ENCODE measurements at places on chromosomes 11 and 22.

- no peak for DNase-seq
Measured at GRCh38 chr11:44256673-44257291, 53.2 kb downstream of the ALX4 start.

- no peak for DNase-seq
Measured at GRCh38 chr11:22460181-22460580, 122.0 kb downstream of the SLC17A6 start.

DNA sequence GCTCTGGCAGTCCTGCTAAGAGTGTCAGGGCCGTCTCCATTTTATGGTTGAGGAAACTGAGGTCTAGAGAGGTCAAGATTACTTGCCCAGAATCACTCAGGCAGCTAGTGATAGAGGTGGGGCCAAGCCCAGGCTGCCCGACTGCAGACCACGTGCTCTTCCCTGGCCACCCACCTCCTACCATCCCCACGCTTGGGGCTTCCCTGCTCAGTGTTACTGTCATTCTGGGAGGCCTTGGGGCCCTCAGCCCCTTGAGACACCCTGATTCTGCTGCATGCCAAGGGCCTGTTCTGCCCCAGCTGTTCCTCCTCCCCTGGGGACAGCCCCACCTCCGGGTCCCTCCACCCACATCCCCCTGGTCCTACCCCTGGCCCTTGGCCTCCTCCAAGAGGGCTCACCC, 17.2 kb upstream of the TAB1 start:
- DNase-seq: no peak

DNA sequence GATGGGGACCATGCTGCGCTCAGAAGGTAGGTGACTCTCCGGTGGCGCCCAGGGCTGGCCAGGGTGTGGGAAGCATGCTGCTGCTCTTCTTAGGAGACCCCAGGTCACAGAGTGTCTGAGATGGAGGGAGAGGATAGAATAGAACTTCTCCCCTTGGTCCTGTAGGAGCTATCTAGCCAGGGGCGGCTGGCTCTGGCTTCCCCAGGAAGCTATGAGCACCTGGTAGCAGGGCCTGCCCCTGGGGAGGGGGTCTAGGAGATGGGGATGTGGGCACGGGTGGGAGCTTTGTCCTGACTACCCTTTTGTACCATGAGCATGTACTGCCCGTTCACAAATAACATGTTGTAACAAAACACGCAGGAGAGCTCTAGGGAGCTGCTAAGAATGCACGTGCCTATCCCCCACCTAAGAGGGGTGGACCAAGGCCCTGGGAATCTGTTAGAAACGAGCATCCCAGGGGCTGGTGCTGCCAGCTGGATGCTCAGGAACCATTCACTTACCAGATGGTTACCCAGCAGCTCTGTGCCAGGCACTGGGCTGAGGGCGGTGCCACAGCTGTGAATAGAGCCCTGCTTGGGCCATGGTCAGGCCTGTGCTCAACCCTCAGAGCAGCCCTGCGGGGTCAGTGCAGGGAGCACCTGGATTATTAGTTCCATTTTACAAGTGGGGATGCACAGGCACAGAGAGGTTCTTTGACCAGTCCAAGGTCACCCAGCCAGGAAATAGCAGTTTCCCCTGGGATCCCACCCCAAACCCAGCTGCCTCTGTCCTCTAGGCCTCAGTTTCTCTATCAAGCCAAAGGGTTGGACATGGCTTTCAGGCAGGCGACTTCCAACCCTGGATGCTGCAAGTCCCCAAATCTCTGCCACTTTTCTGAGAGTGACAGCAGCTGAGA, 2.2 kb downstream of the SLC39A13 start:
- DNase-seq: no peak

DNA sequence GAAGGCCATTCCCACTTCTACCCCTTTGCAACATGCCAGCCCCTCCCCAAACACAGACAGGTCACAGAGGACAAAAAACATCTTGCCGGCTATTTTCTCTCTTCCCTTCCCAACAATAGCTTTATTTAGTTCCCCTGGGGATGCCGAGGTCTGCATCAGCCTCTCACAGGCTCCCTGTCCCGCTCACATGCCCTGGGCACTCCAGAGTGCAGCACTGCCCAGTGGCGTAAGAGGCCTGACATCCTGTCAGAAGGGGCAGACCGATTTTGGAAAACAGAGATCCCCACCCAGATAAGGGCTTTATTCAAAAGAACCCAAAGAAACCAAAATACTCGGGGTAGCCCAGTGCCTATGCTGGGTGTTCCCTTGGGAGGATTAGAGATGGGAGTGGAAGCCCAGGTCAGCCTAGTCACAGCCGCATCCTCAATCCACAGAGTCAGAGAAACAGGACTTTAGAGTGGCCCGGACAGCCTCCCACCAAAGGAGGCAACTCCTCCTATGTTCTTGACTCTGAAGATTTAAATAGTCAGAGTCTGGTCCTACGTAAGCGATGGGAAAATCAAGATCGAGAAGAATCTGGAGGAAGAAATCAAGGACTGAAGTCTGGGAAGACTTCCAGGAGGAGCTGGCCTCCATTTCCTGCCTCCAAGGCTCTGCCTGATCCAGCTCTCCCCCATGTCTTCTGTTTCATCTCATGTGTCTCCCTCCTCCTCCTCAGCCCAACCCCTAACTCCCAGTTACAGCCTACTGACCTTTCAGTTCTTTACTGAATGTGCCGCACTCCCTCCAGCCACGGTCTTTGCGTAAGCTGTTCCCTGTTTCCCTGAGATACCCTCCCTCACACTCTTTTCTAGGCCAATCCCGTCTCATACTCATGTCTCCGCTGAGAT, 129.3 kb downstream of the FBXO7 start:
- no peak for DNase-seq

DNA sequence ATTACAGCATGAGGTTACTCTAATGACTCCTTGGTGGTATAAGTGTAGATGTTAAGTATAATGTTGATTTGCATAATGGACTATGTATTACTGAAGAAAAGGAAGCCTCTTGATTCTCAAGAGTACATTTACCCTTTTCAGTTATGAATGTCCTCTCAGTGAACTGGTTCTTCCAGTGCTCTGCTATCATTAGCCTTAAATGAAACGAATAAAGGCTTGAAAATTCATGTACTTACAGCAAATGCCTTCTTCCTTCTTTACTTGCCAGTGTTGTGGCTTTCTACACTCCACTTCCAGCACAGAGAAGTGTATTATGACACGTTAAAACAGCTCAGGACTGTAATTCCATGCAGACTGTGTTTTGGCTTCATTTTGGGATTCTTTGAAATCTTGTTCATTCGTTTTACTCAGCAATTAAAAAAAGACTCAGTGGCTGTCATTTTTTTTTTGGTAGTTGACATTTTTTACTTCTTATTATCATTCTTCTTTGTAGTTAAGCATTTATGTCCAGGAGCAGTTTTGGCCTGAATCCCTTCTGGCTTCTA, 96.9 kb downstream of the MTMR3 start:
- no peak for DNase-seq

GRCh38 chr11:113839842-113840241, 35.5 kb downstream of the USP28 start:
- no peak for DNase-seq

- DNase-seq: no peak
Measured at GRCh38 chr11:65532388-65533064, 7.6 kb downstream of the SCYL1 start.

GRCh38 chr11:83990160-83990733, 704.1 kb upstream of the CCDC90B start:
- DNase-seq: peak; percentile 68

GRCh38 chr11:61567286-61568061, 13.4 kb downstream of the SYT7 start:
- DNase-seq: no peak

DNA sequence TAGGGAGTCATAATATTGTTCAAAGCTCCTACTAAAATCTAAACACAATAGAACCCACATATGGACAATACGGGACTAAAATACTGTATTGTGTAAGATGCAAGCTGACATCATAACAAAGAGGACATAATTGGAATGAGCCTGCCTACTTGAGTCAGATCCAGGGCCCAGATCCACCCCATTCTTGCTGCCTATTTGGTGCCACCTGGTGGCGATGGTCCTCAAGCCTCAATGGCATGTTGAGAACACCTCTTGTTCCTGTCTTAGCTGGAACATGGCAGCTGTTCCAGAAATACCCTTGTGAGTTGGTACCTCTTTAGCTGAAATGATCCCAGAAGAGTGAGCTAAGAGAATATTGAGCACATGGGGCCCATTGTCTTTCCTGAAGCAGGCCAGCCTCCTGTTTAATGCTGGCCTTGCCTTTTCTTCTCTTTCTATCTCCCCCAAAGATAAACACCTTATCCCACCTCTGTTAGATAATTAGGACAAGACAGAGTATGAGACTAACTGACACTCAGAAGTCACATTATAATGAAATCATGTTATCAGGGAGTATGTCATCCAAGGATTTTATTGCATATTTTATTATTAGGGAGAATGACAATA, 680.9 kb upstream of the ANO5 start:
- peak; percentile 16 for DNase-seq

GRCh38 chr22:37820350-37820749, 2.8 kb upstream of the GALR3 start:
- DNase-seq: no peak

- DNase-seq: no peak
Measured at GRCh38 chr11:86106916-86107315, 38.0 kb upstream of the PICALM start.

- no peak for DNase-seq
Measured at GRCh38 chr11:131467645-131468394, 97.4 kb downstream of the NTM start.

- no peak for DNase-seq
Measured at GRCh38 chr11:90916706-90917105, 693.9 kb upstream of the CHORDC1 start.

- no peak for DNase-seq
Measured at GRCh38 chr22:35577799-35578659, 37.4 kb downstream of the RASD2 start.

DNA sequence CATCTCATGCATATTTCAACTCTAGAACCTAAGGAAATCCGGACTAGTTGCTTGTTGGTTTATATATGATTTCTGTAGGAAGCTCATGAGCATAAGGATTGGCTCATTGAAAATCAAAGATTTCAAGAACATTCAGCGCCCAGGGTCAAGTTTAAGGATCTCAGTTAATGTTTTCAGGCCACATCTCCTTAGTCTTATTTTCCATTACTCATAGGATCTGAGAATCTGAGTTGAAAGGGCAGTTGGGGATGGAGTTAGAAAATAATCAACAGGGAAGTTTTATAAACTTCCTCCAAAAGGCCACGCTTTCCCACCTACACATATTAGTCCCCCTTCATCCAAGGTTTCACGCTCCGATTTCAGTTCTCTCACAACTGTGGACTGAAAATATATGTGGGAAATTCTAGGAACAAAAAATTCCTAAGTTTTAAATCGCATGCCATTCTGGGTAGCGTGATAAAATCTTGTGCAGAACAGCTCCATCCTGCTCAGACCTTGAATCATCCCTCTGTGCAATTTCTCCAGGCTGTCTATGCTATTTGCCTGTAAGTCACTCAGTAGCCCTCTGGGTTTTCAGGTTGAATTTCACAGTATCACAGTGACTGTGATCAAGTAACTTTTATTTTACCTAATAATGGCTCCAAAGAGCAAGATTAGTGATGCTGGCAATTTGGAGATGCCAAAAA, 160.2 kb downstream of the KIRREL3 start:
- DNase-seq: no peak

DNA sequence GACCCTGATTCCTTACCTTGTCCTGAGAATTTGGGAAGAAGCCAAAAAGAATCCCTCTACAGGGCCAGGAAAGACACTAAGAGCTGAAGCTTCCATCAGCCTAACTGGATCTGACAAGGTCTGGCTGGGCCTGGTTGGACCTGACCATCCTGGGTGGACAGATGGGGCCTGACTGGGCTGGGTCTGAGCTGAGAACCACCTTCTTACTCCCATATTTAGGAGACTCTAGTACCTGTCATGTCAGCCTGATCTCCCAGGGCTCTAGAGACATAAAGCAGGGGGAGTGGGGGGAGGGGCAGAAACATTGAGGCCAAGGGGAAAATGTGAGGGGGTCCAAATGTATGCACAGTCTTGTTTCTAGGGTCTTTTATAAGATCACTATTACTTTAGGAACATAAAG, 129.9 kb downstream of the BUD13 start:
- DNase-seq: no peak

- DNase-seq: no peak
Measured at GRCh38 chr11:70072861-70073755, 5.0 kb upstream of the ANO1 start.

- no peak for DNase-seq
Measured at GRCh38 chr11:77801477-77801876, 19.0 kb downstream of the RSF1 start.

DNA sequence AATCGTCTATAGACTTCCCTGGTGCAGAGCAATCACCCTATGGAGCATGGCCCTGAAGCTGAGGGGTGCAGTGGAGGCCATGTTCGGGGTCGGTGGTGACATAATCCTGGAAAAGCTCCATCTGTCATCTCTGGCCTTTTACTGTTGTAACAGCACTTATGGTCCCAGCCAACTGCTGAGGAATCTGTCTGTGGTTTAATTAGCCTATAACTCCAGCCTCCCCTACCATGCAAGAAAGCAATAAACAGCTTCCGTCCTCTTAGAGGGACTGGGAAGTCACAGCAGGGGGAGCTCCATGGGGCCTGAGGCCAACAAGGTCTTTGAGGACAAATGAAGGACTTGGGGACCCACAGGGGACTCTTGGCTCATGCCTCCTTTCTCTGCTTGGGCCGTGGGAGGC, 159.1 kb upstream of the NECTIN1 start:
- DNase-seq: no peak
